ENCODE measurements at places on chromosomes 4 and X.

DNA sequence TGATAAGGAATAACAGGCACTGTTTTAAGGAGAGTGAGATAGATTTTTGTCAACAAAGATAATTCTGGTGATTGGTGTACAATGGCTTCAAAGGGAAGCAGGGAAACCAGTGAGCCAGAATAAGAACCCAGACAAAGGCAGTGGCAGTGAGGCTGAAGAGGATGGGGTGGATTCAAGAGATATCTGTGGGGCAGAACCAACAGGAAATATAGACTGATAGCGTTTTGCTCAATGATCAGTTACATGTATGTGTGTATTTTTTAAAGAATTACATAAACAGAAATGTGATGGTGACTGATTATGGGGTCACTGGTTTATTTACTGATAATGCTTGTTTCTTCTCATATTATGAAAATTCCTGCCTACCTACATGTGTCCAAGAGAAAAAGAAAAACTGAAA lies 66.4 kb downstream of the AMMECR1 start:
- DNase-seq, result no peak

- no peak for DNase-seq
These were observed 45.1 kb downstream of the KDR start for GRCh38 chr4:55080174-55080865.

GRCh38 chrX:16733013-16733412 lies 13.6 kb downstream of the SYAP1 start:
- DNase-seq, result no peak

- DNase-seq, result no peak
These were observed 210.4 kb upstream of the HCCS start for GRCh38 chrX:10900585-10901289.

- no peak for DNase-seq
These were observed 688.0 kb downstream of the PCDH19 start for GRCh38 chrX:99722094-99722493.

DNA sequence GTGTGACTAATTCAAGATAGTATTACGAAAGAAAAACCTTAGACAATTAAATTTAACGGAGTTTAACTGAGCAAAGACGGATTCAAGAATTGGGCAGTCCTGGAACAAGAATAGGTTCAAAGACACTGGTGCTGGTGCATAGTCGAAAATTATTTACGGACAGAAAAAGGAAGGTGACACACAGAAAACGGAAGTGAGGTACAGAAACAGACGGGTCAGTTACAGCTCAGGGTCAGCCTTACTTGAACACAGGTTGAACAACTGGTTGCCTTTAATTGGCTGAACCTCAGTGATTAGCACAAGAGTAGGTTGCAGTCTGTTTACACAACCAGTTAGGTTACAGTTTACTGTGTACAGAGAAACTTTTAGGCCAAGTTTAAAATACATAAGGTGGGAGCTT lies 31.5 kb downstream of the KLHL8 start:
- no peak for DNase-seq

DNA sequence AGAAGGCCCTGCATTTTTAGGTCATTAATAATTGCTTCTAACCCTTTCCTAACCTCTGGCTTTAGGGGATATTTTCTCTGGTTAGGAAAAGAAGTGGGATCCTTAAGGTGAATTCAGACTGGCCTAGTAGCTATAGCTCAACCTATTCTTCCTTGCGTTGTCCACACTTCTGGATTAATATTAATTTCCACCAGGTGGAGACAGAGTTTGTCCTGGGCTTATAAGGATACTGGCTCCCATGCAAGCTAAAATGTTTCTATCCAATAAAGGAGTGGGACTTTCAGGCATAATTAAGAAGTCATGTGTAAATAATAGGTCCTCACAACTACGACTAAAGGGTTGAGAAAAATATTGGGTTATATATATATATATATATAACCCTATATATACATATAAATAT lies 860.0 kb upstream of the POU3F4 start:
- DNase-seq, result no peak

DNA sequence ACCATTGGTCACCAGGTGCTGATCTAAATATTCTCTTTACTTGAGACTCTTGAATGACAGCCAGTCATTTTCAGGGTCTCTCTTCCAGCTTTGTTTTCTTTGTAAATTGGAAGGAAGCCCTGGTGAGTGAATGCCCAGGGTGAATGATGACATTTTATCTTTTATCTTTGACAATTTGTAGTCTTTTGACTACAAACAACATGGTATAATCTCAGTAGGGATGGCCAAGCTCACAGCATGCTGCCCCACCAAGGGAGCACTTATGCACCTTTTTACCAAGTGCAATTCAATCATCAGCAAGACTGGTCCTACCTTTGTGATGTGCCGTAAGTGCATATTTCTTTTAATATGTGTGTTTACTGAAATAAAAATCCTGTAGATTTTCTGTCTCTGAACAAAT lies 5.7 kb downstream of the AFM start:
- no peak for DNase-seq

DNA sequence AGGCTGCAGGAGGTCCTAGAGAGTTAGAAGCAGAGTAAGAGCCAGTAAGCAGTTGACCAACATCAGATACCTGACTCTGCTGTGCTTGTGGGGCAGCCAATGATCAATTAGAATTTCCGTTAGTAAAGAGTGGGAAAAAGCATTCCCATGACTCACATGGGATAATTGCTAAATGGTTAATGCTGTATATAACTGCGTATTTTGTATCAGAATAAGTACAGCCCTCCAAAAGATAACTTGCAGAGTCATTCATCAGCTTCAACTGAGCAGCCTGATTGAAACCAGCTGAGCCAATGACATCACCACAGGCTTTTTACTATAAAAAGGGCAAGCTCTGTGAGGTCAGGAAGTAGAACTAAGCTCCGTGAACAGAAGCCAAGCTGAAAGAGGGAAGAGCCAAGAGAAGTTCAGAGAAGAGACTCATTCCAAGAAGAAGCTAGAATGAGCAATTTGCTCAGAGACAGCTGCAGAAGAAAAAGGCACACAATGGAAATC lies 67.9 kb downstream of the PPP3CA start:
- DNase-seq, result no peak

DNA sequence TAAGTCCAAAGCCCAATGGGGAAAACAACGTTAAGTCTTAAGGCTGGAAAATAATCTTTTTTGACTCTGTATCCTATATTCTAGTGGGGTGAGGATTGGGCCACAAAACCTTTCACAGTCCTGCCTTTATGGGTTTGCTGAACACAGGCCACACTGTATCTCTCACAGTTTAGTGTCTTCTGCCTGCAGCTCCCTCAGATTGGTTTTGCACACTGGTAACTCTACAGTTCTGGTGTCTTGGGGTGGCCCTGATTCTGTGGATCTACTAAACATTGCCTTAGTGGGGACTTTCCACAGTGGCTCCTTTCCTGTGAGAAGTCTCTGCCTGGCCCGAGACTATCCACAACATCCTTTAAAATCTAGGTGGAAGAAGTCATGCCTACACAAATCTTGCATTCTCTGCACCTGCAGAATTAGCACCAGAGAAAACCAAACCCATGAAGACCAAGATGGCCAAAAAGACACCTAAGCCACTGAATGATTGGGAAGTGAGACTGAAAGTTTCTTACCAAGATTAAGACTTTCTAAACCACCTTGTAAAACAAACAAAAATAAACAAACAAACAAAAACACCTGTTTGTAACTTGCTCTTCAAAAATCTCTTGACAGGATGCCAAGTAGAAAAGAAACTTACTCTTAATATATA lies 150.4 kb upstream of the PCDH10 start:
- DNase-seq, result no peak

GRCh38 chr4:6987588-6987961 lies 55.6 kb upstream of the TADA2B start:
- DNase-seq, result no peak

GRCh38 chr4:43132010-43132582 lies 239.6 kb downstream of the GRXCR1 start:
- no peak for DNase-seq

GRCh38 chrX:153971124-153971449 lies 531 bp downstream of the HCFC1 start:
- DNase-seq, result peak; percentile 76

DNA sequence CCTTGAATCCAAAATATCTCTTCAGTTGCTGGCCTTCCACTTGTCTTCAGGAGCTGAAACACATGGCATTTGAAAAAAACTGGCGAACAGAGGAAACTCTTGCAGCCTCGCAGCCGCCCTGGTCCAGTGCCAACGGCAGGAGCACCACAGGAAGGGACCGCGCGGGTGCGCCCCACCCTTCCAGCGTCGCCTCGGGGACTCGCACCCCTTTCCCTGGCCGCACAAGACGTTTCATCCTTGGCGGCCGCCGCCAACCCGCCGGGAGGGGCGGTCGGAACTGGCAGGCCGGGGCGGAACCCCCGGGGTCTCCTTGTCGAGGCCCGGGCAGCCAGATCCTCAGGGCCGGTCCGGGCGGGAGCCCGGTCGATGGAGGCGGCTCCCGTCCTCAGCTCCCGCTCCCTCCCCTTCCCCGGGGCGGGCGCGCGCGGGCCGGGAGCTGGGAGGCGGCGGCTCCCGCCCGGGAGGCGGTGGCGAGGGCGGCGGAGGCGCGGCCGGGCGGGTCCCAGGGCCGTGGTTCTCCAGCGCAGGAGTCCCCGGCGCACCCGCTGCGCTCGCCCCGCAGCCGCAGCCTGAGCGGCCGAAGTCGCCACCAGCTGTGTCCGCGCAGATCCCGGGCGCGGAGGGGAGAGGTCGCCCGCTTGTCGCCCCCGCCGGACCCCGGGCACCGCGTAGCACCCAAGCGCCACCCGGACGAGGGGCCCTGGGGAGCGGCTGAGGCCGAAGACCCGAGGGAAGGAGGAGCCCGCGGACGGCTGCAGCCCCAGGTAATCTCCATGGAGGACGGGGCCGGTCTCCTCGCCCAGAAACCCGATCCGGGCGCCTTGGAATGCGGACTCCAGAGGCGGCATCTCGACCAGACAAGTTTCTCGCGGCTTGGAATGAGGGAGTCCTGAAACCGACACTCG lies 886 bp upstream of the NDST3 start:
- DNase-seq, result no peak

GRCh38 chr4:147955827-147956558 lies 224.1 kb downstream of the ARHGAP10 start:
- DNase-seq, result no peak

DNA sequence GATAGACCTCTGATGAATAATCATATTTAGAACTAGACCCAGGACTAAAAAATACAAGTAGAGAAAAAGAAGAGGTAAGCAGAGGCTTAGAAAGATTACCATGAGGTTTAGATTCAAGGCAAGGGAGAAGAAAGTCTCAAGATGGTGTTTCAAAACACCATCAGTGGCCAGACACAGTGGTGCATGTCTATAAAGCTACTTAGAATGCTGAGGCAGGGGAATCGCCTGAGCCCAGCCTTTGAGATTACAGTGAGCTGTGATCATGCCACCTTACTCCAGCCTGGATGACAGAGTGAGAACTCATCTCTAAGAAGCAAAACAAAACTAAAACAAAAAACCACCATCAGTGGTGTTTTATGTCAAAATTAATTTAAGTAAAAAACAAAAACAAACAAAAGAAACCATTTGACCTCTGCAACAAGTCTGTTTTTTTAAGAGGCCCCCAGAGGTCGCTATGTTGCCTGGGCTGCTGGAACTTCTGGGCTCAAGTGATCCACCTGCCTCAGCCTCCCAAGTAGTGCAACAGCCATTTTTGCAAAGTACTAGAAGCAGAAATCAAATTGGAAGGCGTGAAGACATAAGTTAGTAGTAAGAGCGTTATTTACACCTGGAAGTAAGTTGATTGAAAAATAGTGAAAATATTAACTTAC lies 784.3 kb downstream of the ADGRL3 start:
- no peak for DNase-seq

GRCh38 chrX:9724711-9725110 lies 40.9 kb downstream of the GPR143 start:
- no peak for DNase-seq

GRCh38 chrX:43643201-43643600 lies 12.9 kb upstream of the MAOA start:
- DNase-seq, result no peak

- no peak for DNase-seq
These were observed 140.9 kb upstream of the HPGD start for GRCh38 chr4:174663216-174663615.

DNA sequence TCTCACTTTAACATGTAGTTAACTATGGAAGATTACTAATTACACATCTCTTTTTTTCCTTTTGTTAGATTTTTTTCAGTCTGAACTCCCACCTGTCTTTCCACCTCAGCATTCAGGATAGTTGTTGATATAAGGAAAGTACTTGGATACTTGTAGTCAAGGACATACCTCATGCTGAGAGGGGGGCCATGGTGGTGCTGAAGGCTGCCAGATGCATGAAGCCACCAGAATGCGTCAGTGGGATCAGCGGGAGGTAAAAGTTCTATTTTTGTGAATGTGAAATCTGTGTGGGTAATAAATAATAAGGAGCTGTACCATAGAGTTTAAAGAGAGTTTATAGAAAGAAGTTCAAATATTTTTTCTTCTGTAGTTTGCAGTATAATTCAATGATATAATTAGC lies 13.1 kb upstream of the NDST4 start:
- DNase-seq, result no peak
